ENCODE measurements at places on chromosomes 1 and 21.

GRCh38 chr1:28915031-28915895 lies 894 bp downstream of the EPB41 start:
- DNase-seq: peak; percentile 32

- DNase-seq: no peak
Observed at GRCh38 chr21:35511696-35512162, 462.6 kb upstream of the RUNX1 start.

DNA sequence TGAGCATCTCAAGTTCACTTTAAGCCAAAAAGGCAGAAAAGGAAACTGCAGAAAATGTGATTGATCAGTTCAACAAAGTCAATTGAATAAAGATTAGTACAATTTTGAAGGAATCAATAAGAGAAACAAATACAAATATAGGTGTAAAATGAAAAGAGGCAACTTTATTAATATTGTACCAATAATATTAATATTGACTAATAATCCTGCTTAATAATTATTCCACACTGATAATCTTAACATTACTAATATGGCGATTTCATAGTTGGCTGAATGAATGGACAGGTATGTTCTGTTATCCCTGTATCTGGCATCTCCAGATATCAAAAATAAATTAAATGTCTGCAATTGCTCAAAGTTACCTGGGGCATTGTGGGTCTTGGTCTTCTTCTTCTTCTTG lies 61.8 kb downstream of the PRKAB2 start:
- no peak for DNase-seq

GRCh38 chr21:27372381-27372780 lies 405.5 kb upstream of the ADAMTS5 start:
- DNase-seq: no peak

- peak; percentile 11 for DNase-seq
Observed at GRCh38 chr1:1422465-1423244, 1.6 kb upstream of the ANKRD65 start.

DNA sequence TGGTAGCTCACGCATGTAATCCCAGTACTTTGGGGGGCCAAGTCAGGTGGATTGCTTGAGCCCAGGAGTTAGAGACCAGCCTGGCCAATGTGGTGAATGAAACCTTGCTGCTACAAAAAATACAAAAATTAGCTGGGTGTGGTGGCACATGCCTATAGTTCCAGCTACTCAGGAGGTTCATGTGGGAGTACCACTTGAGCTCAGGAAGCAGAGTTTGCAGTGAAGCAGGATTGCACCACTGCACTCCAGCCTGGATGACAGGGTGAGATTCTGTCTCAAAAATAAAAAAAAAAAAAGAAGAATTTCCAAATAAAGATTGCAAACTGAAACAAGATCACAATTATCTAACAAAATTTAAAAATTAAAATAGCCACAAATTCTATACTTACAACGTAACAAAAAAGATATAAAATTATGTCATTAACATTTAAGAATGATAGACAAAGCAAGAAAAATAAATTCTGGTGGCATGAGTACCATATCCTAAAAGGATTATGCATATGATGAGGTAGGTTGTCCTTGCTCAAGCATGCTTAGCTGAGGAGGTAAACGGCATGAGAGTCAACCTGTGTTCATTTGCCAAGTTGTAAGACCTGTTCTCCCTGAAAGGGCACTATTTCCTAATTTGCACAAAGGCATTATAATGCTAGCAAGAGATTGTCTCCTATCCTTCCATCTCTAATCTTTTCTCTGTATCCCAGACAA lies 20.2 kb downstream of the IPP start:
- DNase-seq: peak; percentile 29

DNA sequence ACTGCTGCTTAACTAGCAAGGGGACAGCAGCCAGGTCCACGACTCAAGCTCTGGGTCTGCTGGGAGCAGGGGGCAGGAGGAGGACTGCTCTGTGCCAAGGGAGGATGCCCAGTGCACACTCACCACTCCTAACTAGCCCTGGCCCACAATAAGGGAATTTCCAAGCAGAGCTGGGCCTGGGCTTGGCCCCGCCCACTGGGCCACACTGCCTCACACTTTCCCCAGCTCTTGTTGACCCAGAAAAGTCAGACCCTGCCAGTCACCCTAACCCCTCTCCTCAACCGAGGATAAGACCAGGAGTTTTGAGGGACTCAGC lies 18.7 kb downstream of the SLC9A1 start:
- DNase-seq: no peak

- DNase-seq: no peak
Observed at GRCh38 chr1:181531951-181532600, 48.8 kb downstream of the CACNA1E start.

GRCh38 chr21:38290809-38291208 lies 34.0 kb downstream of the KCNJ15 start:
- no peak for DNase-seq

GRCh38 chr1:63742526-63742925 lies 31.3 kb upstream of the ROR1 start:
- DNase-seq: no peak

DNA sequence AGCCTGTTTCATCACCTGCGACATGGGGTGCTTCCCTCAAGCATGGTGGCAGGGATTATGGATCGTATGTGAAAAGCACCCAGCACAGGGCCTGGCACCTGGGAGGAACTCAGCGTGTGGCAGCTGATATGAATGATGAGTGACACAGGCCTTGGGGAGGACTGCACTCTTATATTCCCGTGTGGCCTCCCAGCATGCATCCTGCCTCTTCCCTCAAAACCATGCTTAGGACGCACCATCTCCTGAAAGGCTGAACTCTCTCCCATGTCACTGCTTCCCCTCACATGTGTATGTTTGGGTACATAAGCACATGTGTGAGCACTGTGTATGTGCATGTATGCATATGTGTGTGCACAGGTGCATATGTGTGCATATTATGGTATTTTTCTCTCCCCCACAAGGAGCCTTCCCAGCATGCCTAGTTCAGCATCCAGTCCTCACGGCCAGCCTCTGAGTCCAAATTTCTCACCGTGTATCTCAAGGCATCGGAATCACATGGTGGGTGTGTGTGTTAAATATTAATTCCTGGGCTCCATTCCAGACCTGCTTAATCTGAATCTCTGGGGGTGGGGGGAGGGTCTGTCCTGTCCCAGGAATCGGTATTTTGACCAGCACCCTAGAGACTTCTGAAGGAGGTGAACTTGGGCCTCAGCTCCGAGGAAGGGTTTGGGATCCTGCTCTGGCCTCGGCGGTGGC lies 12.8 kb downstream of the MYOM3 start:
- no peak for DNase-seq

GRCh38 chr1:203625628-203626019 lies 1.0 kb upstream of the ATP2B4 start:
- no peak for DNase-seq

DNA sequence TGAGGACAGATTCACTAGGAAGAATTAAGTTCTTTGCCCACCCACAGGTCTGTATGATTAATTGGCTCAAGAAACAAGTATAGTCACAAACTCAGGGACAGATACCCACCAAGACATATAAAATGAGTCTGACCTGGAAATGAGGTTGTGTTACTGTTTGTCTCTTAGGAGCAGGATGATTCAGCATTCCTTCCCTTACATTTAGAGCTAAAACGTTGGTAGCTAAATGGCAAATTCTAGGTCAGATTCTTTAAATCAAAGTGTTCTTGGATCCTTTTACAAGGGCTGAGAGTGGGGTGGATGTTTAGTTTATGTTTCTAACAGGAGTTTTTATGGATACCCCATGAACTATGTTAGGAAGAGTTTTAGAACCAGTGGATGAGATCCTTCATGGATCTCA lies 4.7 kb downstream of the RIMKLA start:
- DNase-seq: no peak

GRCh38 chr1:166064313-166064926 lies 102.4 kb downstream of the FAM78B start:
- no peak for DNase-seq

- no peak for DNase-seq
Observed at GRCh38 chr1:87435484-87435883, 106.8 kb downstream of the LMO4 start.

- DNase-seq: no peak
Observed at GRCh38 chr1:40738831-40739230, 44.8 kb upstream of the KCNQ4 start.

- DNase-seq: peak; percentile 46
Observed at GRCh38 chr1:28370239-28371009, 884 bp downstream of the PHACTR4 start.

DNA sequence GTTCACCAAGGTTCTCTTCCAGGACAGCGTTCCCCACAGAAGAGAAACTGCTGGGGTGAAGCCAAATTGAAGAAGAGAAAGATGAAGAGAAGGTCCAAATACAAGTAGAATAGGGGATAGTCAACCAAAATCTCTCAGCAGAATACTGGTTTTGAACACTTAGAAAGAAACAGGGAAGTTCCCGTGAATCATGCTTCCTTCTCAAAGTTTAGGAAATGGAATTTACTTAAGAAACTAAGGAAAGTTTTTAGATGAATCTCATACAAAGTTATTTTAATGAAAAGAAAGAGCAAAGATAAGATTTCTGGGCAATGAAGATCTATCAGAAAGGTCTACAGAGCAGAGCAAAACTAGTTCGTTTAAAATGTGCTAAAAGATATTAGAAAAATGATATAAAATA lies 43.3 kb downstream of the EXO1 start:
- DNase-seq: no peak

DNA sequence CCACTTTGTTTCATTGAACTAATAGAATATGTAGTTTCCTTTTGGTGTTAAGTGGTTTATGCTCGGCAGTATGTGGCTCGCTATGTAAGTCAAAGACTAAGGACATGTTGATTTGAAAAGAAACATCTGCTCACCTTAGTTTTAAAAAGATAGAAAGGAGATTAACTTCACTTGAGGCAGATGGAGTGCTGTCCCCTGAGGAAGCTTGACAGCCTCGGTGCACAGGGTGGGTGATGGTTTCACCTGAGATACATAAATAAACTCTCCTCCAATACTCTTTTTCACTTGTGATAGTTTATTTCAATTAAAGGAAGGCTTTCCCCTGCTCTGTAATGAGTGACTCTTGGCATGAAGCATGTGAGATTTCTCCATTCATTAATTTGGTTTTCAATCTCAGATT lies 70.8 kb upstream of the FMN2 start:
- no peak for DNase-seq

DNA sequence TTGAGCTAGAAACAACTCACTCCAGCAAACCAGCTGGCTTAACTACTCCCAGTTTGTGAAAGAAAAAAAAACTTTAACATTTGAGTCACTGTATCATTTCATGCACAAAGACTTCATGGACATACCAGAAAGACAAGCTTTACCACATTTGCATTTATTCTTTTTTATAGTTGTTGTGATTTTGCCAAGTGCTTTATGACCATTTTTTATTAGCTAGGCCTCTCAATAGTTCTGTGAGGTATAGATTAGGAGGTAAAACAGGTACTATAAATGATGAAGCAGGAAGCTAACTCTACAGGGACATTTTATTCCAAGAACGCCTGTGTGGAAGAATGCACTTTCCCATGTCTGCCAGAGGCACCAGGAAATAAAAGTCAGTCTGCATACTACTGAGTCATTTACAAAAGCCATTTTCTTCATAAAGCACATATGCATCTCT lies 8.2 kb upstream of the DENND1B start:
- no peak for DNase-seq

DNA sequence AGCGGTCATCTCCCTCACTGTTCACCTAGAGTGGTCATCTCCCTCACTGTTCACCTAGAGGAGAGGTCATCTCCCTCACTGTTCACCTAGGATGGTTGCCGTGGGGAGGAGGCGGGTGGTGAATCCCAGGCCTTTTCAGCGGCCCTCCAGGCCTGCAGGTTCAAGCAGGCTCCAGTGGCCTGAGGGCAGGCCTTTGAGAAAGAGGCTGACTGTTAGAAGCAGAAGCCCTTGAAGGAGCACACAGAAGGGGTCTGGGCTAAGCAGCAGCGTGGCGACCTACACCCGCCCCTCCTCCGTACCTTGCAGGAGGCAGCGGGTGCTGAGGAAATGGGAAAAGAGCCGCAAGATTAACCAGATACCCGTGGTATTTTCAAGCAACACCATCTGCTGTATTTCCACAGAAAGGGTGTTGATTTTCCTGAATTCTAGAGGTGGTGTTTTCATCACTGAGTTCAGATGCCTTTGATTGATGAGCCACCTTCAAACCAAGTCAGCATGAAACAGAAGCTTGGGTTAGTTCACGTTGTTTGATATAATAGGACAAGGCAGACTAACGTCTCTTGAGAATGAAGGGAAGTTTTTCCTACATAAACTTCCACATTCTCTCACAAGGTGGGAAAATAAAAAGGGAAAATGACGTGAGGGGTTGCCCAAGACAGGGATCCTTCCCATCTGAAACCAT lies 289.5 kb downstream of the KIF26B start:
- no peak for DNase-seq

DNA sequence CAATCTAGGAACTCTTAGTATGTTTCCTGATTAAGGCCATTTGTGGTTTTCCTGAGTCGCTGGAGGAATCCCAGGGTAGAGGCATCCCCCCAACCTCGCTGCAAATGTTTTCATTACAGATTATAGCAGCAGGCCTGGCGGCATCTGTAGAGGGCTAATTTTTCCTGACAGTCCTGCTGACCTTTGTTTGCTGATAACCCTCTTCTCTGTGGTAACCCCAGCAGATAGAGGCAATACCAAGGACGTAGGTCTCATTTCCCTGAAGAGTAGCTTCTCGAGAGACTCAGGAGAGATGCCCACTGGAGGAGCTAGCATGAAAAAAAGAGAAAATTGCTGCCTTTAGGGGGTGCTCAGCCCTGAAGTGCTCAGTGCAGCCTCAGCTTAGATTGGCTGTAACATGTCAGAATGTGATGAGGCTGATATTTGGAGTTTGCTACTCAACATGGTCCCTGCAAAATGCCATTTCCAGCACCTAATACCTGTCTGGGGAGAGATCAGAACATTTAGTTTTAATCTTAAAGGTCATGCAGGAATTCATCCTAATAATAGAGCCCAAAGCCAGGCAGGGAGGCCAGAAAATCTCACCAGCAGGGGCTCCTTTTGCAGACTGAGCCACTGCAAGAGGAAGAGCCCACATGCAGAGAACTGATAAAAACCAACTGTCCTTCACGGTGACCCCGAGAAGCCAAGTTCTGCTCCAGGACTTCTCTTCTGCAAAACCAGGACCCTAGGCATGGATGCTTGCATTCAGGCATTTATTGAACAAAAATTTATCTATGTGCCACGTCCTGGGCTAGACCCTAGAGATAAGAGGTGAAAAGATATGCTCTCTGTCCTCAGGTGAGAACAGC lies 184.5 kb downstream of the KAZN start:
- no peak for DNase-seq

- DNase-seq: no peak
Observed at GRCh38 chr1:67955591-67955990, 94.8 kb downstream of the DIRAS3 start.

DNA sequence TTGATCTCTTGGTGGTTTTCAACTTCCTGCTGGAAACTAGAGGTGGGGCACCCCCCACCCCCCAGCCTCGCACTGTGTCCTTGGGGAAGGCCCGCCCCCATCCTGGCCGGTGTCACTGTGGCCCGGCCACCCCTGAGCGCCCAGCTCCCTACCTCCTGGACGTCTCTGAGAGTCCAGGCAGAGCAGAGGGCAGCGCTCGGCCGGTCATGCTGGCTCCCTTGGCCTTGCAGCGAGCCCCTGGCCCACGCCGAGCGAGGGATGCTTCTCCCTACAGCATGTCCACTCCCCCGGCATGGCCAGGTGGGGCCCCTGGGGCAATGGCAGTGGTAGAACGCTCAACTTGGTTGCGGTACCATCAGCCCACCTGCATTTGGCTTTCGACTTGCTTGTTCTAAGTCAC lies 28.7 kb upstream of the TRAPPC10 start:
- no peak for DNase-seq
